NT2/D1 (cell line): ENCODE measurements at places on chromosomes 16 and 17.
A peak's percentile ranks its signal among the peaks of the same experiment; 100 is the strongest.

DNA sequence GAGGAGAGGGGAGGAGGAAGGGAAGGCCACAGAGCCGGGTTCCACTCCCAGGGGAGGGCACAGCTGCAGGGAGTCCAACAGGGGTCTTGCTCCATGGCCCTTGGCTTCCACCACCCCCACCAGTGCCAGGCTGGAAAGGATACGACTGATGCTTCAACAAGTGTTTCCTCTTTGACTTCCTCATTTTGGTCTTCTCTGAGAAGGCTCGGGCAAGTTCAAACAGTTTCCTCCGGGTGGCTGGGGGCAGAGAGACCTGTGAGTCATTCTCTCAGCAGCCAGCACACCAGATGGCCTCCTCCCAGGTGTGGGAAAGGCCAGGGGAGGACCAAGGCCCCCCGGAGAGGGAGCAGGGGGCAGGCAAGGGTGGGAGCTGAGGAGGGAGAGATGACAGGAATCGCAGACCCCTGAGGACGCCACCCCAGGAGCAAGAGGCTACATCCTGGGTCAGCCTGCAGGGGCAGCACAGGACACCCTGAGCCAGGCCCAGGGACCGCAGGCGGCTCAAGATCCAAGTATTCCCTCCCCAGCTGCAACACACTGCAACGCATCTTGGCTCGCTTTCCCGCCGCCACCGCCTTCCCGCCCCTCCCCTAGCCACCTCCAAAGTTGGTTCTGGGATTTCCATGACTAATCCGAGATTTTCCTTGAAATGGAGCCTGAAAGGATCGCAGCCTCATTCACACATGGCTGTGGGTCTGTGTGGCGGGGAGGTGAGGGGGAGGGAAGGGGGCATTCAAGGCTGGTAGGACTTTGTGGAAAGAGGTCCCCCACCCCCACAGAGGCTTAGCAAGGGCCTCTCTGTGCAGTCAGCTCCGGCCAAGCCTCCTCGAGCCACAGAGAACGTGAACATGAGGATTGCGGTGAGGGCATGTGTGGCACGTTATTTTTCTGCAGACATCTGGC is 18.4 kb upstream of the MRPS23 start:
- no peak for DNase-seq

- DNase-seq: no peak
Observed at GRCh38 chr16:79810449-79811189, 210.1 kb upstream of the MAF start.

DNA sequence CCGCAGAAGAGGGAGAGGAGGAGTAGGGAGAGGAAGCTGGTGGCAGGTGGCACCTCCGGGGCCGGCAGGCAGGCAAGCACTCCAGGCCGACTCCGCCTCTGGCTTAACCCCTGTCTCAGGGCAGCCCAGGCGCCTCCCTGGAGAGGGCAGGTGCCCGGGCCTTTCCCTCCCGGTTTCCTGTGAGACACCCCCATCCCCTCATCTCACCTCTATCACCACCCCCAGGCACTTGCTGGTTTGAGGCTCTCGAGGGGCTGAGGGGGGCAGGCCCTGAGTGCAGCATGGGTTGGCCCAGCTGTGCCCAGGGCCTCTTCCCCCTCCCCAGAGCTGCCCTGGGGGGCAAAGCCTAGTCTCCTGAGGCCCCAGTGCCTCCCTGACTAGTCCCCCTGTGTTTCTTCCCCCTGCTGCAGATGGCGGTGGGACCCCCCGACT is 6.0 kb downstream of the DOC2A start:
- no peak for DNase-seq

GRCh38 chr17:6437466-6437865 is 2.5 kb upstream of the AIPL1 start:
- DNase-seq: no peak

- peak; percentile 72 for DNase-seq
Observed at GRCh38 chr17:74852237-74853047, 7.2 kb downstream of the GRIN2C start.
